Hepatic stellate cell (primary cell): ENCODE measurements at places on chromosomes 11 and 22.

DNA sequence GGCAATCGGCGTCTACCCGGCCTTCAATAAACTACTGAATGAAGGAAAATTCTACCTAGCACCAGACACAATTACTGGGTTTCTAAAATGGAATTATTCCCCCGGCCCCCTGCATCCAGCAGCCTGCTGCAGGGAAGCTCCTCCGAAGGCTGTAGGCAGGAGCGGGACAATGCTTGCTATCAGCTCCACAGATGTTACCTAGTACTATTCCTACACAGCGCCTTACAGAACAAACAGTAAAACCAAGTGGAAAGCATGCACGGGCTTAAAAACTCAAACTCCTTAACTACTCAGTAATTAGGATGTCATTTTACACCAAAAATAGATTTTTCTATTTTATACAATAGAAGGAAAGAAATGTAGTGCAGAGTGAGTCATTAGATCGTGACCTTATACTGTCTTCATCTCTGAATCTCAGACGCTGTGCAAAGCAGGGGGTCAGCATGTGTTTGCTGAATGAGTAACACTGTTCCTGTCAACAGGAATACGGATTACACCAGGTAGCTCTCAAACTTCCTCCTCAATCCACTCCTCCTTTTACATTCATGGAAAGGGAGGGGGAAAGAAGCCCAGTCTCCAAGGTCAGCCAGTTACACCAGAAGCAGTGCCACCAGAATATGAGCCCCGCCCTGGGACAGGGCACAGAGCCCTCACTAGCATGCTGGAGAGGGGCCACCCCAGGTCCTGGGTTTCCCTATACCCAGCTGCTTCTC is 74.9 kb downstream of the PACSIN2 start:
- peak; percentile 77 for DNase-seq

DNA sequence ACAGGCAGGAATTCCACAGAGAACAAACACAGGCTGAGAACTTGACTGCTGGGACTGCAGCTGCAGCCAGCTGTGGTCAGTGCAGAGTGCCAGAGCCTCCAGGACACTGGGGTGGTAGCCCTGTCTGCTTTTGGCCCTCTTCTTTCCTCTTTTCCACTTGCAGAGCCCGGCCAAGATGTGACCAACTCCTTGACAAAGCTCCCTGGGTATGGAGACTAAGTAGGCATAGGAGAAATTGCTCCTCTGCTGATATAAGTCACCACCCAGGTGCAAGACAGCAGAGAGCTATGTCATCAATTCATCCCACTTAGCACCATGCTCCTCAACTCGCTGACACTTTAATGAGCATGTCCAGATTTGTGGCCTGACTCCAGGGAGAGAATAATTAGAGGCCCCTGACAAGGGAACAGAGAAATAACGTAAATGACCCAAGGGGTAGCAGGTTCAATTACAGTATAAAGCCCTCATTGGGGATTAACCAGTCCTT is 369.4 kb upstream of the B3GAT1 start:
- DNase-seq = no peak

DNA sequence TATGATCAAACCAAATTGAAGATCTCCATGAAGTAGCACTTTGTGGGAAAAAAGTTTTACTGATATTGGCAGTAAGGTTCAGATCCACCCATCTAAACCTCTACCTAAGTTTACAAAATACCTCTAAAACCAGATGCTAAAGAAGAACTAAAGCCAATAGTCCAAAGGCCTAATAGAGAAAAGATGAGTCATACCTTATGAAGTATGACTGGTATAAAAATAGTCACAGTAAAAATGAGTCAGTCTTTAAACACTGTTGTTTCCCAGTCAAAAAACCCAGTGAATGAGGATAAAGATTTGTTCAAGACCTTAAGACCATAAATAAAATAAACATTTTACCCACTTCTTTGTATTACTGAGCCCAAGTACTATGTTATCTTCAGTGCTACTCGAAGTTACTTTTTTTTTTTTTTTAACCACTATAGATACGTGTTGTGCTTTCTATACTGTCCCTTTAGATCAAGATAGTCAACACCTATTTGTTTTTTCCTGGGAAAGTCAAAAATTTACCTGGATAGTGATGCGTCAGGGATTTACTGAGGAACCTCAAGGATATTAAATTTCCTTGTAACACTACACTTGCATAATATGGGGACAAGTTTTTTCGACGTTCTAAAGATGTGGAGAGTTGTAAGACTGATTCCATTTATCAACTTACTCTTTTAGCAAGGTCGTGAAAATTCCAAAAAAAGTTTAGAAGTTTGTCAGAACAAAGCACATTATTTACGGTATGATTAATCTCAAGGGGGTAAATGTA is 87.3 kb downstream of the CCDC73 start:
- DNase-seq = peak; percentile 51

DNA sequence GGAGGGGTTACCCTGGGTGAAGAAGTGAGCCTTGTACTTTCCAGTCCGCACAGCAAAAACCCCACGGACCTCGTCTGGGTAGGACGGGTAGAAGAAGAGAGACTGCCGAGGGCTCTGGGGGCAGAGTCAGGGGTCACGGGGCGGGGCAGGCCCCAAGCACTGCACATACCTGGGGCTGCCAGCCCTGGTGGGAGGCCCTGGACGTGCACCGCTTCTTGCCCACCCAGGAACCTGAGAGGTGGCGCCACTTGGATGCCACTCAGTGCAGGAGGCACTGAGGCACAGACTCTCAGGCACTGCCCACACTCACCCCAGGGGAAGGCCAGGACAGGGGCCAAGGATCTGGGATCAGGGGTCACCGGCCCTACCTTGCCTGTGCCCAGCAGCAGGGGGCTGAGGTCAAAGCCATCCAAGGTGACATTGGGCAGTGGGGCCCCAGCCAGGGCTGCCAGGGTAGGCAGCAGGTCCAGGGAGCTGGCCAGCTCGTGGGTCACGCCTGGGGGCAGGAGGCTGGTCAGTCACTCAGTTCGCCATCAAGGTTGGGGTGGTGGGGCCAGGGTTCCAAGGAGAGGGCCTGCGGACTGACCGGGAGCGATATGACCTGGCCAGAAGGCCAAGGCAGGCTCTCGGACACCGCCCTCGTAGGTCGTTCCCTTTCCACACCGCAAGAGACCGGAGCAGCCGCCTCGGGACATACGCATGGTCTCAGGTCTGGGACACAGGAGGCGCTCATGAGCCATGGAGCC is 2.2 kb downstream of the ARSA start:
- DNase-seq = no peak

DNA sequence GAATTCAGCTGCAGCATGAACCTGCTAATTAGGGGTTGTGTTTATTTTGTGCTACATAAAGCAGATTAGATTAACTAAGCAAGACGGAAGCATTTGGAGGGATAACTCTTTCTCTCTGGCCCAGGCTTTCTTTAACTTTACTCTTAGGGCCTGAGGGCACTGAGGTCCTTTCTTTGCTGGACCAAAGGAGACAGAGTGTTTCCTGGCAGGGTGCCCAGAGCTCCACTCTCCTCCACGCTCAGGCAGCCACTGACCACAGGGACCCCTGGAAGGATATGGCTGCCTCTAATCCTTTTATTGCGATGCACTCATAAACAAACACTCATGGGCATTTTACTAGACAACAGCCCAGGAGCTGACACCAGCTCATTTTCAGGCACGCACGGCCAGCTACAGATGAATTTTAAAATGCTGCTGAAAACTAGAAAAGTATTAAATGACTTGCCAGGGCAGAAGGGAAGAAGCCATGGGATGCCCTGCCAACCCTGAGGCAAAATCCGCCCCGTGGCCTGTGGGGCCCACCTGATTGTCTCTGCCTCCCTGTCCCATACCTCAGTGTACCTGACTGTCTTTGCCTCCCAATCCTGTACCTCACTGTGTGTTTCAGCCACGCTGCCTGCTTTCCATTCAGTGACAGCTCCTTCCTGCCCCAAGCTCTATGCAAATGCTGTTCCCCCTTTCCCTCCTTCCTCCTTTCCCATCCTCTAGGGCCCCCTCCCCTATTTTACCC is 192.6 kb upstream of the NAV2 start:
- no peak for DNase-seq

DNA sequence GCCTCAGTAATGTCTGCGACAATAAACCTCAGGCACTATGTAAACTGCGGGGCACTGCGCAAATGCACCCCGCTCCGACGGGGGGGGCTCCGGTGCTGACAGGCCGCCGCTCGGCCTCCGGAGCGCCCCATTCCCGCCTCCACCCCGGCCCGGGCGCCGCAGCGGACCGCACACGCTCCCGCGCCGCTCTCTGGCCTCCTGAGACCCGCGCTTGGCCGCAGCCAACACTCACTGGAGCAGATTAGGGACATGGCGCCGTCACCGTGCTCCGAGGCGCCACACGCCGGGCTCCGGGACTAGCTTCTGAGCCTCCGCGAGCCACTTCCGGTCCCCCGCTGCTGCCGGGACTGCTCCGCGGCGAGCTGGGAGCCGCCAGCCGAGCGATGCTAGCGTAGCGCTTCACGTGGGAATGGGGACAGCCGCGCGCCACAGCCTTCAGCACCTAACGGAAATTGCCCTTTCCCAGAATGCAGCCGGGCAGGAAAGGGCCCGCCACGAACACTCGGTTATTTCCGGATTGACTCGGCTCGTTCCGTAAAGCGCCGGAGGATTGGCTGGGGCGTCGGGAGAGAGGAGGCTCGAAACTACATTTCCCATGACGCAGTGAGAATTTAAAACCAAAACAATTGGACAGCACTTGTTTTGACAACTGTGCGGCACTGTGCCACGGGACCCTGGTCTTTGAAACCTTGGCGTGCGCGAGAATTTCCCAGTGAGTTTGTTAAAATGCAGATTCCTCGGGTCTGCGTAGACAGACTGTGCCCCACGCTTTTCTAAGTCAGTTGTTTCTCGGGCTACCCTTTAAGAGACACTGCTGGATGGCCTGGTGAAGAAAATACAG is at the start of gene PRPF19:
Gene PRPF19 (minus strand): TSS at position 454 of the 841 bp plus-strand sequence. CDS start 203 bp downstream, at position 251.
- DNase-seq = peak; percentile 94

DNA sequence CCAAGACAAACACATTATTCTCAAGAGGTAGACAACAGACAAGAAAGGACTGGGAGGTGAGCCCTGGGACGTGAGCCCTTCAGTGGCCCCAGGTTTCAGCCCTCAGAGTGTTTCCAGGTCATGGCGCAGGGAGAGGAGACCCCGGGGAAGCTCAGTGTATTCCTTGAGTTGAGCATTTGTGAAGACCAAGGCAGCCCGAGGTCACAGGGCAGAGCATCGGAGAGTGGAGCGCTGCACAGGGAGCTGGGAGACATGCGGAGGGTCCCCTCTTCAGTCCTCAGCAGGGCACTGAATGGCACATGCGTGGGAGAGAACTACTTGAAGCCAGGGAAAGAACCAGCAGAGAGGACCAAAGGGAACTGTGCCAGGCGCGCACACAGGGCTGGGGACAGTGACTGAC is 11.7 kb downstream of the KRTAP5-6 start:
- DNase-seq = no peak

- DNase-seq = no peak
Measured at GRCh38 chr22:19107730-19108074, 14.5 kb downstream of the DGCR2 start.

DNA sequence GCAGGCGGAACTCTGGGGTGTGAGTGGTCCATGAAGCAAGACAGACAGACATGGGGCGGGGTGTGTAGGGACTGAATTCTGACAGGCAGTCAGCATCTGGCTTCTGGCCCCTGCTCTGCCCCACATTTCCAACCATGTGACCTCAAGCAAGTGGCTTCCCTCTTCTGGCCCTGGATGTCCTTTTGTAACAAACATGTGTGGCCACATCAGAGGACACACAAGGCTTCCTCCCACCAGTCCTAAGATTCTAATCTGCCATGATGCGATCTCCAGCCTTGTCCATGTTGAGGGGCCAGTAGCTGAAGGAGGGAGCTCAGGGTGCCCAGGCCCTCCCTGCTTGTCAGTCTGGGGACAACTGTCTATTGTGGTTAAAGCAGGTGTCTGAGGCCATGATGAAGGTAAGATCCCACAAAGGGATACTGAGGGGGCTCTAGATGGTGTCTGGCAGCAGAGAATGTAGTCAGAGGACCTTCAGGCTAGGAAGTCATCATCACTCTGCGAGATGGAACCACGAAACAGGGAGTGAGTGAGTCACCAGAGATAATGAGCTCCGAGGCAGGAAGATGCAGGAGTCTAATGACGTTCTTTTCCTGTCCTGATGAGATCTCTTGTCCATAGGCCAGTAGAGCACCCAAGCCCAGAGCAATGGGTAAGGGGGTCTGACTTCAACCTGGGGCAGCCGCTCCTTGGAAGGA is 27.4 kb downstream of the DRD2 start:
- no peak for DNase-seq

DNA sequence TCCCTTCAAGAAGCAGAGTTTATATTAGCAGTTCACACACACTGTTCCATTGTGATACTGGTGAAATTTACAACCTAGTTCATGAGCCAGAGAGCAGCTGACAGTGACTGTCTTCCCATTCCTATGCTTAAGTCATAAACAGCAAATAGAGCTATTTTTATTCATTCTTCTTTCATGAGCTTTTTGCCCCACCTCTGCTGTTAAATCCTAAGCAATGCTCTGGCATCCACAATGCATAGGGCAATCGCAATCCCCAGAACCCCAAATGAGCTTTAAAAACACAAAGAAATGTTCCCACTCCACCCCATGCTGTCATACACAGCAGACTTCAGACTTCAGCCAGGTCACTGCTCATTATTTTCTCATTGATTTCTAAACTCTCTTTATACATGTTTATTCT is 307.5 kb downstream of the ETS1 start:
- DNase-seq = no peak

DNA sequence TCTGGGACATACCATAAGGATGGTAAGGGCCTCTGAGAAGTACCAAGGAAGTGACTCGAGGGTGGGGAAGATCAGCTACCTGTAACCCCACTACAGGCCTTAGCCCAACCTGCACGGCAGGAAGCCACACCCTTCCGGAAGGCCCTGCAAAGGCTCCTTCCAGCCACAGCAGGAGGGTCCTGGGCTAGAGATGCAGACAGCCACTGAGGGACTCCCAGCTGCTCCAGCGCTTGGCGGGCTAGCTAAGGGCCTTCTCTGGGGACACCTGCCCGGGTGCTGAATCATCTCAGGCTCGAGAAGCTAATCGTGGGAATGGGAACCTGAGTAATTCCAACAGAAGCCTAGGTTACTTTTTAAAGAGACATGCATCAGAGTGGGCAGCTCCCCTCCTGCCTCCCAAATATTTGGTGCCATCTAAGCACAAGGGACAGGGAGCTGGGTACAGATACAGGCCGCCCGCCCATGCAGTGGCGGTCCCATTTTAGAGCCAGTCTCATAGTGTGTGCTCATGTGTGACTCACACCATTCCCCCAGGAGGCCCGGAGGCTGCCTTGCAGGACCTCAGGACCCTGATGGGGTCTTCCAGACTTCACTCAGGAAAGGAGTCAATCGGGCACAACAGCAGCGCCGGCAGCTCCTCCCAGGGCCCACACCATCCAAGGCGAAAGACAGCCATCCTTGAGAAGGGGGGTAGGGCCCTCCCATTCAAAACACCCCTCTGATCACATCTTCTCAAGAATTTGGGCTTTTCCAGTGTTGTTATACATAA is 8.0 kb downstream of the MYH9 start:
- DNase-seq = peak; percentile 11

DNA sequence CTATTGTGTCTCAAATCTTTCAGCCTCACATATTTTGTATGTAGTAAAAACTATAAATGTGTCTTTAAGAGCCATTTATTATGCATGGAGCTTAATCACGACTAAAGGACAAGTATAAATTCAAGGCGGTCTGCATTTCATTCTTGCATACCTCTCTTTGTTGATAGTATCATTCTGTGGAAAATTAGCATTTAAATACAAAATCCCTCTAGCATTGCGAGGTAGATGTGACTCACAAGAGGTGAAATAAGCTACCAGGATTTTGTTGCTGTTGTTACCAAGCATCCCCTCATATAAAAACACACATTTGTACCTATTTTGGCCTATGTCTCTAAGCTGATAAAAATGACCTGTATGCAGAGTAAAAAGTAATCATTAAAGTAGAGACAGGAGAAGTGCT is 537.4 kb upstream of the LUZP2 start:
- no peak for DNase-seq

GRCh38 chr11:126546694-126547093 is 191.2 kb downstream of the ST3GAL4 start:
- DNase-seq = no peak
